ENCODE measurements at places on chromosomes 2 and 18.

DNA sequence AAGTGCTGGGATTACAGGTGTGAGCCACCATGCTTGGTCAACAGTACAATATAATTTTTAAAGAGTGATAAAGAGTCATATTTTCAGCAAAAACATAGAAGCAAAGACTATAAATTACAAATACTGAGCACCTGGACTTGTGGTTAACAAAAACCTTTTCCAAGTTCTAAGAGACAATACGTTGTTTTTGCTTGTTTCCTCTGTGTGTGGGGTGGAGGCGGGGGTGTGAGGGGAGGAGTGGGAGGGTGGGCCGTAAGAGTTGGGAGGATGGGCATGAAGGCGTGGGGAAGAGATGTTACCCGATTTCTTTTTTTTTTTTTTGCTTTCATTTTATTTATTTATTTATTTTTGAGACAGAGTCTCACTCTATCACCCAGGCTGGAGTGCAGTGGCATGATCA, 78.0 kb upstream of the WIPF1 start:
- DNase-seq: no peak

DNA sequence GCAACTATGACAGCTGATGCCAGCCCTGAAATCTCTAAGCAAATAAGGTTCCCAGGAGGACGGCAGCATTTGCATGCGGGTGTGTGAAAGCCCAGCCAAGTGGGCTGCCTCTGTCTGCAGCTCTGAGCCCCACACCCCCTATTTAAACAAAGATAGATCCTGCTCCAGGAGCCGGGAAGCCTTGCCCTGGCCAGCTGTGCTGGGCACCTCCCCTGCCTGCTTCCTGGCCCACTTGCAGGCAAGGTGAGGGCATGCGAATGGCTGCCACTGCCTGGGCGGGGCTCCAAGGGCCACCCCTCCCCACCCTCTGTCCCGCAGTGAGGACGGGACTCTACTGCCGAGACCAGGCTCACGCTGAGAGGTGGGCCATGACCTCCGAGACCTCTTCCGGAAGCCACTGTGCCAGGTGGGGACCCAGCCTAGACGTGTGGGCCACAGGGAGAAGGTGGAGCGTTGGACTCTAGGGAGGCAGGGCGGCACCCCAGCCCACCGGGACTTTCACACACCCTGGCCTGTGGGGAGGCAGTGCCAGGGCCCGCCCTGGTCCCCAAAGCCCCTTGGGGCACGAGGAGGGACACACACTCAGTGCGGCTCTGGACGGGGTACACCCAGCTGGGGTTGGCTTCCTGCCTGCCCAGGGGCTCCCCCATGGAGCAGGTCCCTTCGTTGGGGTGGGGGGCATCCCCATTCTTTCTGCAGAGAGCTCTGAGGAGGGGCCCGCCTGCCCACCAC, at the start of gene ANO7:
Gene ANO7, plus strand, starts transcription at position 317 of the 732 bp plus-strand sequence. CDS start 1,387 bp downstream, outside the sequence.
- DNase-seq: no peak

DNA sequence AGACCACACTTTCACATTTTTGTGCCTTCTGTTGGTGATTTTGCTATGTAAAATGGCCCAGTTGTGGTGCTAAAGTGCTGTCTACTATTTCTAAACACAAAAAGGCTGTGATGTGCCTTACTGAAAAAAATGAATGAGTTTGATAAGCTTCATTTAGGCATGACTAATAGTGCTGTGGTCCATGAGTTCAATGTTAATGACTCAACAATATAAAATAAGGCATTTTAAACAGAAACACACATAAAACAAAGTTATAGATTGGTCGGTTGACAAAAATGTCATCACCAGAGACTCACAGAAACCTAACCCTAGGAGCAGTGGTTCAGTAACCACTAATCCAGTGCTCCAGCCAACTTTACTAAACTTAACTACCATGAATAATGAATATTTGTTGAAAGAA, 160.0 kb downstream of the DNAH6 start:
- no peak for DNase-seq

- no peak for DNase-seq
Measured at GRCh38 chr2:72007402-72007801, 140.3 kb downstream of the CYP26B1 start.

GRCh38 chr2:8258406-8258805, 423.4 kb upstream of the ID2 start:
- DNase-seq: no peak

DNA sequence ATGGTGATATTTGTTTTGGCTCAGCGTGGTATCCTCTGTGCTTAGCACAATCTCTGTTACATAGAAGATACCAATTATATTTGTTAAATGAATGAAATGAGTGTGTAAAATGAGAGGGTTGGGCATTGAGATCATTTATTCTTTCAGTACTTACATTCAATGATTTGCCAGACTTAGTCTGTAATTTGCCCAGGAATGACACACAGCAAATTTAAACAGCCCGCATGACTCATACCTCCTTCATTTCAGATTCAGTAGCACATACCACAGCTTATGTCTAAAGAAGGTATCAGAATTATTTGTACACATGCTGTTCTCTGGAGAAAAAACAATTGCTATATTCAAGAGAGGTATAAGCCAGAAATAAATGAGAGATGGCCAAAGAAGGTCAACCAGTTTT, 37.0 kb downstream of the KLHL14 start:
- no peak for DNase-seq

GRCh38 chr2:145168091-145168490, 648.2 kb upstream of the ZEB2 start:
- DNase-seq: no peak

- no peak for DNase-seq
Measured at GRCh38 chr2:109399066-109399465, 214.7 kb downstream of the SEPTIN10 start.

- DNase-seq: no peak
Measured at GRCh38 chr2:110847651-110848050, 115.3 kb downstream of the ACOXL start.

Measured in cardiac septum (tissue), 1 donor.